ENCODE measurements at places on chromosomes 7 and 10.

- no peak for DNase-seq
Observed at GRCh38 chr10:79079490-79080355, 11.0 kb downstream of the ZMIZ1 start.

DNA sequence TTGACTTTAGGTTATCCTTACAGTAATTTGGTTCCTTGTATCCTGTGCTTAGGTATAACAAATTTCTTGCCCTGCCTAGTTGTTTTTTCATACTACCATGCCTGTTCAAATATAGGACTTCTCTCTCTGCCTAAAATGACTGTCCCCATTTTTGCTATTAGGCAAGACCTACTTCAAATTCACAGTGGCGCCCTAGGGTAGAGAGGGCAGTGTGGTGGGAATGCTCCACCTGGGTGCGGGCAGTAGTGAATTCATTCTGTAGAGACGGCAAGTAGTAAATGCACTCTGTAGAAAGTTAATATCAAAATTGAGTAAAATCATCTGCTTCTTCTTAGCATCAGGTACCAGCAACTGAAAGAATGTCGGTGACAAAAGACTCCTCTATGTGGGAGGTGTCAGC lies 120.4 kb upstream of the RHOBTB1 start:
- no peak for DNase-seq

GRCh38 chr10:4459531-4459930 lies 366.5 kb upstream of the AKR1E2 start:
- DNase-seq = no peak

DNA sequence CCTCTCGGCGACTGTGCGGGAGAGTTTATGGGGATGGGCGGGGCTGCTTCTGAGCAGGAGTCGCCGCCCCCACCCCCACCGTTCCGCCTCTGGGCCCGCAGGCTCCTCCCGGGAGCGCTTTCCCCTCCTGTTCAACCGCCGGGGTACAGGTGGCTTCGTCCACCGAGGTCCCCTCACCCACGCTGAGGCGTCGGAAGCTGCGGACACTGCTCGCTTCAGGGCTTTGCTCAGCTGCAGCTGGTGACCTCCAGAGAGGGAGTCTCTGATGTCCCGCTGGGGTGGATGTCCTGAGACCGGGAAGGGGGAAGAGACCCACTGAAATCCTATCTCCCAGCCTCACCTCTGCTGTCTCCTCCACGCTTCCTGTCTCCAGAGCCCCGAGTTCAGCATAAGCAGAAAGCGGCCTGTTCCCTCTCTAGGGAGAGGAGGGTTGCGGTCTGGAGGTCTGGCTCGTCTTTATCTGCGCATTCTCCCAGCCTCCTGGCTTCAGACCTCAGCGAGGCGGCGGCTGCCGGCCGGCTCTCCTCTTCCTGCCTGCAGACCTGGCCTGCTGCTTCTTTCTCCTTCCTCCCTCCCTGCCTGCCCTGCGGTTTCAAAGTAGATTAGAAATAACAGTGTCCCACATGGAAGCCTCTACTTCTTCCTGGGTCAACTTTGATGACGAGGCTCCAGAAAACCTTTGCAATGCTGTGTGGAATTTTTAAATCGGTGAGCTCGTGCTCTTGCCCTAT lies 1.8 kb downstream of the CYP2E1 start:
- DNase-seq = no peak

- no peak for DNase-seq
Observed at GRCh38 chr7:110050785-110051184, 1040.1 kb upstream of the LRRN3 start.

DNA sequence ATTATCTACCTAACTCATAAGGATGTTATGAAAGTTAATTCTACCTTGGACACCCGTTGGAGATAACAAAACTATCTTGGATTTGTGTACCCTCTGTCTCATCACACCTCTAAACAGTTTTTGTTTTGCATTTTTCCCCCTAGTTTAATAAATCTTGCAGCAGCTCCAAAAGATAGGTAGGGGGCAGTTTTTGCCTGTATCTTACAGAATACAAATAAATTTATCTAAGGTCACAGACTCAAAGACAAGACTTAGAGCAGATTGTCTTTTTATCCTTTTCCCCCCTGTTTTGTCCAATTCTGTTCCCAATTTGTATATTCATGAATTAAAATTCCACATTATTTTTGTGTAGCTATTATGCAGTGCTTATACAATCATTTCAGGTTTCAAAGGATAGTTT lies 5.0 kb upstream of the SORCS1 start:
- DNase-seq = no peak

DNA sequence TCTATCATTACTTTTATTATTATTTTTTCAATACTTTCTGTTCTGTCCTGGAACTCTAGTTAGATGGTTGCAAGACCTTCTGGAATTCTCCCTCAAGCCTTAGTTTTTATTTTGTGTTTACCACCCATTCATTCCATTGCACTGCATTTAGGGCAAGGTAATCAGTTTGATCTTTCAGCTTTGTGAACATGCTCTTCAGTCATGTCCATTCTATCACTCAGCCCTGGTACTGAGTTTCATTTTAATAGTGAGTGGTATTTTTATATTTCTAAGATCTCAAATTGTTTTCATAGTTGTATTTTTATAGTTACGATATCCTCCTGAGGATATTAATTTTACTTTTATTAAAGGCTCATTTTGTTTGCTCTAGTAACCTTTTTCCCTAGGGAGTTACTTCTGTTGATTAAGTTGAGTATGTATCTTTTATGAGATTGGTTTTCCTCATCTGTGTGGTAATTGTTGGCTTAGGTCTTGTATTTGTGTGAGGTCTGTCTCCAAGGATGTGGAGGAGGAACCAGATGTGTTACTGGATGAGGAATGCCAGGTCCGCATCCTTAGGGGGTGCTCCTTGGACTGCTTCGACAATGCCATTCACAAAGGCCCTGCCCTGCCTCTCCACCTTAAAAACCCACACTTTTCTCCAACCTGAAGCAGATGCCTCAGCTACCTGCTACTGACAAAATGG lies 46.7 kb upstream of the RAB18 start:
- DNase-seq = no peak

DNA sequence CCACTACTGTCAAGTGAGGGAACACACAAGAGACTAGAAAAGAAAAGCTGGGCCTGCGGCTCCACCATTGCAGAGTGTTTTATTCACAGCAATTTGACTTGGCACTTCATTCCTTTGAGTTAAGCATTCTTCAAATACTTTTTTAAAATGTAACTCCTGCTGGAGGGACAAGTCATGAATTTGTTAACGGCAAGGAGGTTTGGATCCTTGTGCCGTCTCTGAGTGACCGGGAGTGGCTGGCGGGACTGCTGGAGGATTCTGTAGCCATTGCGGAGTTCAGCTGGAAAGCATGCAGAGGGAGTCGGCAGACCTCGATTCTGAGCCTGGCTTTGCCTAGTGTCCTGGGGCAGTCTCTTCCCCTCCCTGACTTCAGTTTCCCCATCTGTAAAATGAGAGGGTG lies 9.8 kb downstream of the HSPA12A start:
- DNase-seq = no peak

- no peak for DNase-seq
Observed at GRCh38 chr10:93096901-93097300, 23.2 kb downstream of the CYP26A1 start.

DNA sequence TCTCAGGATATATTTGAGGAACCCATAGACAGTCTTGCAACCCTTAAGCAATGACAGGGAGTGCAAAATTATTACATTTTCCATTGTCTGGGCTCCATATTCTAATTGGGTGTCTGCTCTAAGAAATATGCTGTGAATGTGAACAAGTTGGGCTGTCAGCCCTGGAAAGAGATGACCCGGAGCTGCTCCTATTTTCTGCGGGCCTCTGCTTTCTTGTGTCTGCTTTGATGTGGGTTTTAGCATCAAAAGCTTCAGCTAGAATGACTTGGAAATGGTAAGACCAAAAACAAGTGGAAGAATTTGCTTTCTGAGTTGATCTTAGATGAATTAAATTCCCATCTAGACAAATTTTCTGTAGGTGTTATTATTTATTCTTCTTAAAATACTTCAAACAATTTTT lies 343.6 kb upstream of the IGFBP3 start:
- DNase-seq = no peak

DNA sequence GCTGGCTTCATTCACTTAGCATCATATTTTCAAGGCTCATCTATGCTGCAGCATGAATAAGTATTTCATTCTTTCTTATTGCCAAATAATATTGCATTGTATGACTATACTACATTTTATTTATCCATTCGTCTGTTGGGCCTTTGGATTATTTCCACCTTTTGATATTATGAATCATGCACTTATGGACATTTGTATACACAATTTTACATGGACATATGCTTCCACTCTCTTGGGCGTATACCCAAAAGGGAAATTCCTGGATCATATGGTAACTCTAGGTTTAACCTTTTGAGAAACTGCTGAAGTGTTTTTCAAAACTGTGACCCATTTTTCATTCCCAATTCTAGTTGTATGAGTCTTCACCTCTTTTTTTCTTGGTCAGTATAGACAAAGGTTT lies 80.3 kb upstream of the GNAI1 start:
- DNase-seq = no peak

DNA sequence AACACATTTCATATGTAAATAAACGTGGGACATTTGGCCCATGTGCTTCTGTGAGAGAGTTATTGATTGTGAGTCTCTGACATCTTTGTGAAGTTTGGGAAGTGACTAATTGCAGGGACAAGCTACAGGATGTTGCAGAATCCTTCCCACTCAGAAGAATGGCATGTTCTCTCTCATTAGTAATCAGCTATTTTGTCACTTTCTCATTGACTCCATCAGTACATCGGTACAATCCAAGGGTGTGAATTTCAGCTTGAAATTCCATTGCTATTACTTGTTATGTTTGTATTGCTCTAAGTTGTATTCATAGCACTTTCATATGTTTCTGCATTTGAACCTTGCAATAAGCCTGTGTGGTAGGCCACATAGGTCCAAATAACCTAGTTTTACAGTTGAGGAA lies 100.0 kb upstream of the KCNMA1 start:
- no peak for DNase-seq

- DNase-seq = no peak
Observed at GRCh38 chr7:125383324-125383723, 453.7 kb upstream of the POT1 start.

- DNase-seq = no peak
Observed at GRCh38 chr7:56007167-56007652, 42.8 kb downstream of the NIPSNAP2 start.

- no peak for DNase-seq
Observed at GRCh38 chr10:129760416-129760815, 203.7 kb downstream of the EBF3 start.

- DNase-seq = no peak
Observed at GRCh38 chr7:106639476-106640334, 21.3 kb downstream of the CCDC71L start.

DNA sequence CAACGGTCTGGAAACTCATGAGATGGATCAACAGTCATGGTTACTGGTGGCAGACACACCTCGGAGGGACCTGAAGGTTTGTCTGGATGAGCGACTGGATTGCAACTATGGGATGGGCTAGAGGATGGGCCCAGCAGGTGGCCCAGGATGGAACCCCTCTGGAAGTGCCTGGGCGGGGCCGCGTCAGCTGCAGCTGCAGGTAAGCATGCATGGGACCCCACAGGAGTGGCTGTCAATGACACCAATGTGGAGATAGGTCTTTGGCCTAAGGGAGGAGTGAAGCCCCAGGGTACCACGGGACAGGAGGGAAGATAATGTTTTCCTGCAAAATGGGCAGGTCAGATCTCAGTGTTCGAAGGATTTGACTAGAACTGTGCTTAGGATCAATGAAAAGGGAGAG lies 103.4 kb downstream of the LANCL2 start:
- DNase-seq = no peak

DNA sequence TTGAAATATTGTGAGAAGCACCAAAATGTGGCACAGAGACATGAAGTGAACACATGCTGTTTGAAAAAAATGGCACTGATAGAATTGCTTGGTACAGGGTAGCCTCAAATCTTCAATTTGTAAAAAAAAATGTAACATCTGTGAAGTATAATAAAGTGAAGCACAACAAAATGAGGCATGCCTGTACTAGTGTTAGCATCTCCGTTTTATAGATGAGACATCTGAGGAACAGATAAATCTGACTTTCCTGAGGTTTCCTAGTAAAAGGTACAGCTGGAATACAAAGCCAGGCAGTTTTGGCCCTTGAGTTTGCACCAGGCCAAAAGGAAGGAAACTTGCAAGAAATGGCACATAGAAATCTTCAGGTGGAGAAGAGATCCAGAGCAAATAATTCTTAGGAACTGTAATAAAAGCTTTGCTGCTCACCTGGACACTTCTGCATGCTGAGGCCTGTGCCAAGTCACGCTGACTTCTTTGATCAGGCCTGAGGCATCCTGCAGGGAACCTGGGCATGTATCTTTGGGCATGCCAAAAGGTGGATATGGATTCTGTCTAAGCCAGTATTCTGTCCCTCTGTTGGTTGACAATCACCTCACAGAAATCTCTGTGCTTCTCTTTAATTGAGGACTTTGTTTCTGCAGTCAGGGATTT lies 251.5 kb upstream of the PLPP4 start:
- DNase-seq = no peak

- no peak for DNase-seq
Observed at GRCh38 chr7:140010194-140010895, 52.4 kb downstream of the PARP12 start.

GRCh38 chr7:156113731-156114130 lies 301.5 kb upstream of the SHH start:
- DNase-seq = no peak

DNA sequence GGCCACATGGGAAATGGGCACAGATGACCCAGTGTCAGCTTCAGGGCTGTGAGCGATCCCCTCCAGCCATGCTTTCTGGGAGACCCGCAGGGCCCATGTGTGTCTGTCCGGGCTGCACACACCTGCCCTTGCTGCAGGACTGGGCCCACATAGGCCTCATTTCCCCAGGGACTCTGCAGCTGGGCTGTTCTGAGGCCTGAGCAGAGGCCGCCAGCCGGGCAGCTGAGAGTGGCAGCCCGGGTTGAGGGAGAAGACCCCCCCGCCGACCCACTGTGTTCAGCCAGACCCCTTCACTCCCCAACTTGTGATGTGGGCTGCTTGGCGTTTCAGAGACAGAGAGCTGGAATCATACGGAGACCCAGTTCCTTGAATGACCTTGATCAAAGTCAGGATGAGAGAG lies 50.1 kb upstream of the DPYSL4 start:
- DNase-seq = no peak
